Tibial nerve (tissue), 4 donors: ENCODE measurements at places on chromosomes 2 and 18. TPM values are rescaled to one million over a fixed set of nuclear protein-coding genes. Genes with fewer than 3 reads are reported as not detected.

GRCh38 chr18:51211552-51211951 lies 14.1 kb upstream of the MEX3C start:
- peak; percentile 15 for DNase-seq

Gene NYAP2
- not detected for total RNA-seq

GRCh38 chr2:11933854-11934253 lies 187.4 kb downstream of the LPIN1 start:
- DNase-seq, result no peak

GRCh38 chr2:232592772-232593395 lies 40.5 kb upstream of the EFHD1 start:
- no peak for DNase-seq

GRCh38 chr18:11909591-11910026 lies 1.5 kb upstream of the MPPE1 start:
- no peak for DNase-seq

- DNase-seq, result no peak
Observed at GRCh38 chr2:210113614-210114235, 57.5 kb downstream of the KANSL1L start.

Gene ARHGAP15
- 26.9 TPM for total RNA-seq

- DNase-seq, result no peak
Observed at GRCh38 chr2:120360307-120360855, 14.4 kb downstream of the INHBB start.

Gene SCN3A
- total RNA-seq, result 1.8 TPM

DNA sequence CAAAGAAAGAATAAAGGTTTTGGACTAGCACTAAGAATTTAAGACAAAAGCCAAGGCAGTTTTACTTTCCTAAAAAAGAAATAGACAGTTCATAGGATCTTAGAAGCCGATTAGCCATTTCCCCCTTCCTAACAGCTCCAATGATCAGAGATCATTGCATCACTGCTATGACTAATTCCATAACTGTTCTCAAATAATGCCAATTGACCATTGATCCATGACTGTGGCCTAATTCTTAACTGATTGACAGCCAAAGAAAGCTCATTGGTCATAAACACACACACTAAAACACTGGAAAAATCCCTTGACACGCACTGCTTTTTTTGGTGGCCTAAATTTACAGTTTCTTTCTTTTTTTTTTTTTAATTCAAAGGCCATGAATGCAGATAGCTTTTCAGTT lies 345.0 kb upstream of the ACVR2A start:
- DNase-seq, result no peak

Gene DNAJC5G
- 2.5 TPM for total RNA-seq
